Caudate nucleus (tissue), 63 donors: ENCODE measurements at places on chromosomes 11 and 22.
A peak's percentile ranks its signal among the peaks of the same experiment; 100 is the strongest.

DNA sequence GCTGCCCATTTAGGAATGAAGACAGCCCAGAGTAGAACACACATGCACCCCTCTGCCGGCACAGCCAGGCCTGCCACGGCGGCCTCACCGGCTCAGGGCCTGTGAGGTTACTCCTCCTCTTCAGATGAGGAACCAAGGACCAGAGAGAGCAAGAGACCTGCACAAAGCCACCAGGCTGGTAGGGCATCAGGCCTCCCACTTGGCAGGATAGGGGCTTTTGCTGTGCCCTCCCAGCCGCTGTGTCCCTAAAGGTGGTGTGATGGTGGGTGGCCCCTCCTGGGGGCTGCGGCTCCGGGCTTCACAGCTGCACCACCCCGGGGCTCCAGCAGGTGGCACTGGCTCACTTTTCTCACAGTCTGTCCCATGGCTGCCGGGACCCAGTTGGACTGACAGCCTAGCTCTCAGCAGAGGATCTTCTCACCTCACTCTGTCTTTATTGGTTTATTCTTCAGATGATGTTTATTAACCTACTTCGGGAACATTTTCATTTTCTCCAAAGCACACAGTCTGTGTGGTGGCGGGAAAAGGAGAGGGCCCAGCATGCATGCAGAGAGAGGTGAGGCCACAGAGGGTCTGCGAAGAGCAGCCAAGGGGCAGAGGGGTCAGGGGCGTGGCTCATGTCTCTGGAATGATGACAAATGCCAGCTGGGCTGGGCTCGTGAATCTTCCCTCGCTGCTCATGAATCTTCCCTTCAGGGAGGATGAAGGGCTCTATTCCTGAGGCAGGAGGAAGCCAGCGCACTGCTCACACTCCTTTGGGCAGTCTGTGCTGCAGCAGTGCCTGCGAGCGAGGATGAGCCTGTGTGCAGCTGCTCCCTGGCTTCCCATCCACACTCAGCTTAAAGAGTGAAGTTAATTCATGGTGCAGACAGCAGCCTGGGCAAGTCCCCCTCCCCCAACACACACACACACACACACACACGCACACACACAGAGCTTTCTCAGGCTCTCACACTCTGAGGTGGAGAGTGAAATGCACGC, 101.1 kb upstream of the PITPNB start:
- DNase-seq: peak; percentile 48

DNA sequence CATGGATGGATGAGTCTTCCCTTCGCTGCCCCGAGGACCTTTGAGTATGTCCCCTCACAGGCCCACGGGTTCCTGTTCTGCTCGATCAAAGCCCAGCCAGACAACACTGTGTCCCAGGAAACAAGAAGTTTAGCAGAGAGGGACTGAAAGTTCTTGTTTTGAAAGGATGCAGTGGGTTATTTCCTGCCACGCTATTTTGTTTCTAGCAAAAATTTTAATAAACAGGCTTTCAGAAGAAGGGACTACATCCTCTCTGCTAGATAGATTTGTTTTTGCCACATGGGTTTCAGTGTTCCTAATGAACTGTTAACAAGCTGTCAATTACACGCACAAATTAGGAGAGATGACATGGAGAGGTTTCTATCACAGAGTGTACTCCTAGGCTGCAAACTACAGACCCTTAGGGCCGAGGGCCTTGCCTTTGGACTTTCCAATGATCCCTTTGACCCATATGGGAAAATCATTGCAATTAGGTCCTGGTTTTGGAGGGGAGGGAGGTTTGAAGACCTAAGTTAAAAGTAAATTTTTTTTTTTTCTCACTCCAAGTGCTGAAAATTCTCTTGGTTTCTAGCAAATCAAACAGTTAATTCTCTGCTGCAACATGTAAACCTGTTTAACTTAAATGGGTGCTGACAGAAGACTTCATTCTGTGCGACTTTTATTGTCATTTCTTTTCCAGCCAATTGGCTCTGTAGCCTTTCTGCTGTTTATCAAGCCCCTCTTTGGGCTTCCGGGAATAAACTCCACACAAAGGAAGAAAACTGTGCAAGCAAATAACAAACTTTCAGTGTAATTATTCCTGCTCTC, 81.4 kb downstream of the RCN1 start:
- no peak for DNase-seq

GRCh38 chr11:61267437-61267841, 26.5 kb downstream of the PGA5 start:
- no peak for DNase-seq

DNA sequence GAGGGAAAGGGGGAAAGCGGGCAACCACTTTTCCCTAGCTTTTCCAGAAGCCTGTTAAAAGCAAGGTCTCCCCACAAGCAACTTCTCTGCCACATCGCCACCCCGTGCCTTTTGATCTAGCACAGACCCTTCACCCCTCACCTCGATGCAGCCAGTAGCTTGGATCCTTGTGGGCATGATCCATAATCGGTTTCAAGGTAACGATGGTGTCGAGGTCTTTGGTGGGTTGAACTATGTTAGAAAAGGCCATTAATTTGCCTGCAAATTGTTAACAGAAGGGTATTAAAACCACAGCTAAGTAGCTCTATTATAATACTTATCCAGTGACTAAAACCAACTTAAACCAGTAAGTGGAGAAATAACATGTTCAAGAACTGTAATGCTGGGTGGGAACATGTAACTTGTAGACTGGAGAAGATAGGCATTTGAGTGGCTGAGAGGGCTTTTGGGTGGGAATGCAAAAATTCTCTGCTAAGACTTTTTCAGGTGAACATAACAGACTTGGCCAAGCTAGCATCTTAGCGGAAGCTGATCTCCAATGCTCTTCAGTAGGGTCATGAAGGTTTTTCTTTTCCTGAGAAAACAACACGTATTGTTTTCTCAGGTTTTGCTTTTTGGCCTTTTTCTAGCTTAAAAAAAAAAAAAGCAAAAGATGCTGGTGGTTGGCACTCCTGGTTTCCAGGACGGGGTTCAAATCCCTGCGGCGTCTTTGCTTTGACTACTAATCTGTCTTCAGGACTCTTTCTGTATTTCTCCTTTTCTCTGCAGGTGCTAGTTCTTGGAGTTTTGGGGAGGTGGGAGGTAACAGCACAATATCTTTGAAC, 6.8 kb downstream of the MALAT1 start:
- no peak for DNase-seq

GRCh38 chr11:57425565-57426438, 1.1 kb downstream of the SLC43A3 start:
- DNase-seq: no peak

DNA sequence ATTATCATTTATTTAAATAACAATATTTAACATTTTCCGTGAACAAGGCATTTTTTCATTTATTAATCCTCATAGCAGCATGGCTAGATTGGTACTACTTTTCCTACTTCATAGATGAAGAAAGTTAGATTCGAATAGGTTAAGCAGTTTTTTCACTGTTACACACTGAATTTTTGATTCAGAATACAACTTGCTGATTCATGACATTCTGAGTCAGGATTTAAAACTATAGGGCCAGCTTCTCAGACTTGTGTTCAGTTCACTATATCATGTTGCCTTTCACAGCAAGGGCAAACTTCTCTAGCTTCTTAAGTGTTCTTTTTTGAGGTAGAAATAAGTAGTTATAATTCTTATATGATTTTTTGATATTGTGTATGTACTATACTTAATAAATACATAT, 31.5 kb downstream of the CYP2R1 start:
- DNase-seq: no peak

GRCh38 chr11:126265811-126266210, 2.9 kb downstream of the SRPRA start:
- no peak for DNase-seq

DNA sequence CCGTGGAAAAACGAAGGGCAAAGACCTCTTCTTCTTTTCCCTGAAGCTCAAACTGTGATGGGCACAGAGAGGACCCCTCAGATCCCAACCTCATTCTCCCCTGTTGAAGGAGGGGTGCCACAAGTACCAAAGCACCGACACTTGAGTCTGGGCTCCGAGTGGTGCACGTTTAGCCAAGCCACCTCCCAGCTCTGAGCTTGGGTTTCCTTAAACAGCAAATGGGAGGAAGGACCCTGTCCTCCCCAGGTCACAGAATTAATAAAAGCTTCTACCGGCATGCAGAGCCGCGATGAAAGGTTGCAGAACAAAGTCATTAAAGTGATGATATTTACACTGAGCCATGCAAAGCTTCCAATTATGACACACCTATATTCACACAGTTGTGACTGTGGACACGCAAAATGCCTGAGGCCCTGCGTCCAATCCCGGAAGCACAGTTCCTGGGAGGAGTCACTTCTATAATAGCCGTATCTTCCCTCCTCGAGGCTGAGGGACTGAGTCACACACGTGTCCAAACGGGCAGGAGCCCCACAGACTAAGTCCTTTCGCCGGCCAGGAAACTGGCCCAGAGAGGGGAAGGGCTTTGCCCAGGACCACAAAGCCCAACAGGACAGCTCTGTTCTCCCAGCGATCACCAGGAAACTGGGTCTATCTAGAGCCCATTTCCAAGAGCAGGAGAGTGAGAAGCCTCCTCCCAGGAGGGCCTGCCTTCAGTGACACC, 922 bp upstream of the CSNK1E start:
- DNase-seq: no peak

- no peak for DNase-seq
Observed at GRCh38 chr11:6686006-6686405, 2.9 kb upstream of the MRPL17 start.

DNA sequence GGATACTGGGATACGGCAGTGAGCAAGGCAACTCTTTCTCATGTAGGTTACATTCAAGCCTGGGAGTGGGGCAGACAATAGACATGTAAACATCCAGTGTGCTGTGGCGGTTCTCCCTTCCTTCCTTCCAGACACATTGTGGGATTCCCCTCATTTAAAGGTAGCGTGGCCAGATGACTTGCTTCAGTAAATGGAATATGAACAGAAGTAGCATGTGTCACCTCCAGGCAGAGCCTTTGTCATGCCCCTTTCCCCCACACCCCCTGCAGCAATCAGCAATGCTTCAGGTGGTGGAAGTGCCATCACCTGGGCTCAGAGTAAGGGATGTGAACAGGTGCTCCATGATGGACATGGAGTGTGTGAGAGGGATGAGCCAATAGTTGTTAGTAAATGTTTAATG, 34.8 kb upstream of the TTC12 start:
- no peak for DNase-seq

DNA sequence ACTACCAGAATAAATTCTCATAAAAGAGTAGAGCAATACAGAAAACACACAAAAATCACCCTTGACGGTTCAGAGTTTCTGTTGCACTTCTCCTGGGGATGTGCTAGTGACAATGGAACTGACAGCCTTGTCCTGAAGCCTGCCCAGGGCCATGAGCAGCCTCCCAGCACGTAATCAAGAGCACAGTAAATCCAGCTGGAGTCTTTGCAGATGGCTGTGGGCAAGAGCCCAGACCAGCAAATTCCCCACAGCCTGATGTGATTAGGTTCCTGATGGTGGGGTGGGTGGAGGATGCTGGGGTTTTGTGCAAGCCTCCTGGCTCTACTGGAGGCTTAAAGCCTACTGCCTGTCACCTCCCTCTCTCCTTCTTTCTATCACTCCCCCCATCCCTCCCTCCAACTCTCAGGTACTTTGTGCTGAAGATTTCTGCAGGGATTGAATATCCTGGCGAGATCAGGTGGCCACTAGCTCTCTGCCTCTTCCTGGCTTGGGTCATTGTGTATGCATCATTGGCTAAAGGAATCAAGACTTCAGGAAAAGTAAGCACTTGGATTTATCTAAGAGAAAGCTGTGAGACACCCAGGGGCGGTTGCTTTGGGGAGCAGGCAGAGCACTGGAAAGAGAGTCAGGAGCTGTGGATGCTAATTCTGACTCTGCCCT, 18.1 kb downstream of the SLC6A5 start:
- no peak for DNase-seq

- DNase-seq: no peak
Observed at GRCh38 chr11:117410861-117411710, 83.4 kb downstream of the CEP164 start.

DNA sequence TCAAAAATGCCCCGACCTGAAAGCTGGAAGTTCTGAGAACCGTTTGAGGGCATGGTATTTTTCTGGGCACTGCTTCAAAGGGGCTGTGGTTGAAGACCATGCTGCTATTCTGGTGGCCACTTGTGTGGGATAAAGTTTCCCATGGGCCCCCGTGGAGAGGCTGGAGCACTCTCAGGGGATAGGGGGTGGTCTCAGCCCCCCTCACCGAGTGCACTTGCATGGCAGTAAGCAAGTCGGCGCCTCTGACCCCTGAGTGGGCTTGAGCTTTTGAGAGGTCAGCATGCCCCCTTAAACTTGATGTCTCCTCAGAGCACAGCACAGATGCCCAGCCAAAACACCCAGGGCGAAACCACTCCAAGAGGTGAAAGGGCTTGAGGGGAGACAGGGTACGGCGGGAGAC, 35.6 kb downstream of the TIMP3 start:
- no peak for DNase-seq

DNA sequence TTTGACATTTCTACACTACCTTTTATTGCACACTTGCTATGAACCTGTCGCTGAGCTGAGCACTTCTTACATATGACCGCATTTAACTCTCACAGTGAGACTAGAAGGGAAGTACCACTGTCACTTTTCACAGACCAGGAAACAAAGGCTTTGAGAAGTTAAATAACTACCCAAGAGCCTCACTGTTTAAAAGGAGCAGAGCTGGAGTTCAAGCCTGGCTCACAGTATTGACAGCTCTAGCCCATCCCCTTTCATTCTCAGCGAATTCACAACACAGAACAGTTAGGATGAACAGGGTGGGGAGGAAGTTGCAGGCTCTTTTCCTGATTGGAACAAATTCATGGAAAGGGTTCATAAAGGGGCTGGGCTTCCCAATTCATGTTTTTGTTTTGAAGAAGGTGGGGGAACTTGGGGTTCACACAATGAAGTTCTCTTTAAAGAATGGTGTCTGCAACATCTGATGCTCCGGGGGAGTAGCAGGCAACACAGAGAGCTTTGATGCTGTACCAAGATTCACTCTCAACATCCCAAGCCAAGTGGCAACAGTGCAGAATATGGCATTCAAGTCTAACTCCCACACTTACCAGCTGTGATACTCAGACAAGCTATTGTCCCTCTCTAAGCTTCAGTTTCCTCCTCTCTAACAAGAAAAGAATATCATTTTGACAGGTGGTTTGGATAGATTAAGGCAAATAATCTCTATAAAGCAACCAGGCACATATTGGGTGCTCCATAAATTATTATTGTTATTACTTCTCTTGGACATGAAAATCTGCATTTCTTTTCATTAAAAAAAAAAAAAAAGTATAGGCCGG, 17.2 kb downstream of the SCGB1A1 start:
- DNase-seq: no peak

DNA sequence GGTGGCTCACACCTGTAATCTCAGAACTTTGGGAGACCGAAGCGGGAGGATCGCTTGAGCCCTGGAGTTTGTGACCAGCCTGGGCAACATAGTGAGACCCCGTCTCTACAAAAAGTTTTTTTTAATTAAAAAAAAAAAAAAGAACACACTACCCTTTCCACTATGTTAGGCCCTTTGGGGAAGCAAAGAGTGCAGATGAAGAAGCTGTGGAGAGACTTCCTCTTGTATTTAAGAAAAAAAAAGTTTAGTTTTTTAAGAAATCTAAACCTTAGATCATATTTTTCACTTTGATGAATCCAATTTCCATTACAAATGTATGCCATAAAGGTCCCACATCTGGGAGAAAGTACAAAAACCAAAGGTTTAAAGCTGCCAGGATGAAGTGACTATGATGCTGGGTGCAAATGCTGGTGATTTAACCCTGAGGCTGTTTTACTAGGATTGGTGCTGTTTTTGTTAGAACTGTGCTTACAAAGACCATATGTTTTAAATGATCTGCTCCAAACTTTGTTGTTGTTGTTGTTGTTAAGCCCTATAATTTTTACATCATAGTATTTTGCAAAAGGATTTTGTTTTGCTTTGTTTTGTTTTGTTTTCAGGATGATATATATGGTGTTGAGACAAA, 28.9 kb upstream of the ACER3 start:
- no peak for DNase-seq
